Stimulated activated CD4-positive, alpha-beta T cell treated with anti-CD3 and anti-CD28 coated beads, TNF-alpha, amount 100 ng/mL, for 48 hours (primary cell): ENCODE measurements at places on chromosomes 2 and 18.

DNA sequence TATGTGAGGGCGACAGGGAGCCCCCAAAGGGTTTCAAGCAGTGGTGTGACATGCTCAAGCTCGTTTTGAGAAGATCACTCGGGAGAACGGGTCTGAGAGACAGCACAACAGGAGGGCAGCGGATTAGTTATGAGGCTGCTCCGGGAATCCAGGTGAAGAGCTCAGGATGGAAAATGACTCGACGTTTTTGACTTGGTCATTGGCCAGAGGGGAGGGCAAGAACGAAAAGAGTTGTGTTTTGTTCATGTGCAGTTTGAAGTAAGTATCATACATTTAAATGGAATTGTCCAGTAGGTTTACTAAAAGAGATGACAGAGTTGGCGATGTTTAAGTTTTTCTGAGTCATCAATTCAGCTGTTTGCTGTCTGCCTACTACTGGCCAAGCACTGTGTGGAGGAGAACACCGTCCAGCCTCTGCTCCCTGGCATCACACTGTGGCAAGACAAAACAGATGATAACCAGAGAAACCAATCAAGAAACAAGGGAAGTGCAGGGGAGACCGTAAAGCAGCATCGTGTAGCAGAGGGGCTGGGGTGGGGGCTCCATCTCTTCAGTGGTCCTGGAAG is 25.3 kb upstream of the ANXA4 start:
- DNase-seq: no peak

- no peak for DNase-seq
Observed at GRCh38 chr2:60808330-60808801, 52.3 kb downstream of the PAPOLG start.

GRCh38 chr2:230888824-230889400 is 24.2 kb downstream of the ITM2C start:
- no peak for DNase-seq

DNA sequence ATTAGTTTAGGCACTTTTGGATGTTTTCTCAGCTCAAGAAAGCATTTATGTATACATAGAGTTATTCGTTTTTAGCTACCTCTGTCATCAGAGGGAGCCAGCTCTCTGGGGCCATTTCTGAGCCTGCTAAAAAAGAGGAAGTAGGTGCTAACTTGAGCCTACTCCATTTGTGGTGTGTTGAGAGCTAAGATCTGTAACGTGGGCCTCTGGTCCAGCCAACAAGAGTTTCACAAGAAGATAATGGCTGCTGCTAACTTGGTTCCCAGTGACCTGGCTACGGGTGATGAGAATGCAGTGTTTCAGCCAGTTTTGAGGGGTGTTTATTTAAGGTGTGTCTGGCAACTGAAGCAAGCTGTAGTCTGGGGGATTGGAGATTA is 182.5 kb downstream of the PRKCE start:
- no peak for DNase-seq

DNA sequence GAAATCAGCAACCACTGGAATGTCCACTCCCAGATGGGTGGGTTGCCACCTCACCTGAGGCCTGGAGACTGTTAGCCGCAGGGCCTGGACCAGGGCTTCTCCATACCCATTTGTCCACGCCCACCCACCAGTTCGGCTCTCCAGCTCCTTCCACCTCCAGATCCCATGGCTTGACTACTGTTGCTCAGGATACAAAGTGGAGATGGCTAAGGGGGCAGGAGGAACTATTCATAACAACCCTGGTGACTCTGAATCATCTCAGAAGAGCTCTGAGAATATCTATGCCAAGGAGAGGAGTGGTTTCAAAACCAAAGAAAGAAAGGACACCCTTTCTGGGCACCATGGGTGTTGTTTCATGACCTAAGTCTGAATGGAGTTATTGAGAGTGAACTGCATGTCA is 145.8 kb downstream of the LAMA3 start:
- no peak for DNase-seq

DNA sequence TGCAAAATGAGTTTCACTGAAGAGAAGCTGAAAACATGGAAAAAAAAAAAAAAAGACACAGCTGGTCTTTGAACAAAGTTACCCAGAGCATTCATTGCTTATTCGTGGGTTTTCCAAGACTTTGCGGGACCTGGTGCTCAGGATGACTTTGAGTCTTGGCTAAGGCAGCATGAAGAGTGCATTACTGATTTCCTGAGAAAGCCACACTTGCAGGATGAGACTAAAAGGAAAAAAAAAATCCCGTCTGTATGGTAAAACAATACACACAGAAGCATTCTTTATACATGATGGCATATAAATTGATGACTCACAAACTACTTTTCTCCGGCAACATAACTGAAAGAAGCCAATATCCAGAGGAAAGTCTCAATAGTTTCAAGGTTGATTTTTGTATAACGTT is 195.4 kb downstream of the SPP2 start:
- no peak for DNase-seq

- DNase-seq: no peak
Observed at GRCh38 chr2:9107168-9108025, 99.2 kb upstream of the ASAP2 start.
